ENCODE measurements at places on chromosomes 4 and X.

- DNase-seq: no peak
Measured at GRCh38 chr4:95651891-95652290, 103.1 kb upstream of the UNC5C start.

DNA sequence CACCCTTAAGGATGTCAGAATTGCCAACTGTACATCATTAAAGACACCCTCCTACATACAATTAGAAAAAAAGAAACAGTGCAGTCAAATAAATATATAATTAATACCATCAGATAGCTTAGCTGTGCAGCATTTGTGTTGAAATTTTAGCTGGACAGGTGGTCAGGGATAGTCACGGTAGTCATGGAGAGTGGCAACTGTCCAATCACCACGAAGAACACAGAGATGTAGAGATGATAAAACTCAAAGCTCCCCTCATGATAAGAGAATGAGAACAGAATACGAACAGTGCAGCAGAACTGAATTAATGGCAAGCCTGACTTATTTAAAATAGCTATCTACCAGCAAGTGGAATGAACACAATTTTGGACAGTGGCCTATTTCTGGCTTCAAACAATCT, 27.2 kb downstream of the SLC39A8 start:
- no peak for DNase-seq

GRCh38 chrX:152926279-152926678, 28.4 kb downstream of the ZNF185 start:
- no peak for DNase-seq

DNA sequence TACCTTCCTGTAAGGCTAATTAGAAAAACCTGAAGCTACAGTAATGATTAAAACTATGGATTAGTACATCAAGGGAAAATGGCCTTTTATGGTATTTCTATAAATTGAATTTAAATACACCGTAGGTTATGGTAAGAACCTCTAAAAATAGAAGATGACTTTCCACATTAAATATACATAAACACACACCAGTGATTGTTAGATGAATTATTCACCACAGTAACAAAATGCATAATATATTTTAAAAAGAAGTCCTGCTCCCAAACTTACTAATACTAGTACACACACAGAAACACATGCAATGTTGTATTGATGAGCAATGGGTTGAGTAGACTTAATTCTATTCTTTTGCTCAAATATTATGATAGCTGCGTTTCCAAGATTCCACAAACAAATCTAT, 277.9 kb upstream of the ANKRD50 start:
- no peak for DNase-seq

GRCh38 chr4:99652596-99653436, 4.8 kb downstream of the C4orf54 start:
- no peak for DNase-seq

DNA sequence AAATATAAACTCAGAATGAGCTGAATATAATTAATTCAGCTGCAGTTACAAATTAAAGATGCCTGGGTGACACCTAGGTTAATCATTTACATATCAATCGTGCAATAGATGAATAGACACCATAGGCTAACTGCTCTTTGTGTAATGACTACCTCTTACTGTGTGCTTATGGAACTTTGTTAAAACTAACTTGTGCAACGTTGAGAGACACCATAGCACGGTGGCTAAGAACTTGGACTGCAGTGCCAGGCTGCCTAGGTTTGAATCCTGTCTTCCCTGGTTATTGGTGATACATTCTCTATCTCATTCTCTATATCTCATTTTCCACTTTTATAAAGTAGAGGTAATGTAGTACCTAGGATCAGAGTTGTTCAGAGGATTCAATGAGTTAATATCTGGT, 46.9 kb downstream of the SMAD1 start:
- DNase-seq: no peak

DNA sequence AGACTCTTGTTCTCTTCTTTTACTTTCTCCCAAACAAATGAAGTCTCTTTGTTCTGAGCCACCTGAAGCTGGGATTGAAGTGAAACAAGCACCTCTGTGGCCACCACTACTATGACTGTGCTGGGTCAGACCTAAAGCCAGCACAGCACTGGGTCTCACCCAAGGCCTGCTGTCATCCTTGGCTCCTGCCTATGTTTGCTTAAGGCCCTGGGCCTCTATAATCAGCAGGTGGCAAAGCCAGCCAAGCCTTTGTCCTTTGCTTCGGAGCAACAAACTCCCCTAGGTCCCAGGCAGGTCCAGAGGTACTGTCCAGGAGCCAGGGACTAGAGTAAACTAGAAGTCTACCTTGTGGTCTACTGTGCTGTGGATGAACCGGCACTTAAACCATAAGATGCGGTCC, 220.6 kb upstream of the ARSJ start:
- DNase-seq: no peak

- no peak for DNase-seq
Measured at GRCh38 chr4:139208404-139208945, 31.5 kb upstream of the ELF2 start.

- DNase-seq: no peak
Measured at GRCh38 chr4:186227221-186227620, at the start of gene KLKB1. Gene KLKB1 (plus strand): TSS chr4:186227507. CDS start chr4:186228196, 689 bp downstream.

DNA sequence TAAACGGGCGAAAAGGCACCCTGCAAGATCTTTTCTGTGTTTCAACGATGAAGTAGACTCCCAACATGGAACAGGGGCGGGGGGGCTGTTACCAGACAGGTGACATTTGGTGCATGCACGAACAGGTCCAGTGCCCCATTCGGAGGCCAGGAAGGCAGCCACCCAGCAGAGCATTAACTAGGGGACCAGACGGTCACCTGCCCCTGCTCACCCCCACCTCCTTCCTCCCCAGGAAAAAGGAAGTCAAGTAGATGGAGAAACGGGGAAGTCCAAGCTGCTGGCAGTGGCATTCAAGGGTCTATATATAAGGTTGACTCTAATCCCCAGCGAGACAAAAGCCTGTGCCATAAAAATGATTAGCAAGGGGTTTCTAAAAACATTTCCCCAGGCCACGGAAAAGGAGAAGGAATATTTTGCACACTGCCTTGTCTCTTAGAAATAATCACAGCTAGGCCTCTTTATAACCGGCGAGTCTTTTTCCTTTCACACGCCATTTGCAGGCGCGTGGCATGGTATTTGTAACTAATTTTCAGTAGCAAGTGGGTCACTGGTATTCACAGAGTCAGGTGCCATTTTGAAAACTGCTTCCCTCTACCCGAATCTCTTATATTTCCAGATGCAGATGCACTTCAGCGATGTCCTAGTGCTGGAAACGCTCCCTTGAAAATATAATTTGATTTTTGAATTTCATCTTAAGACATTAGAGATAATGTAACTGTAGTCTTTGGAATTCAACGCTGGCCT, 1.2 kb upstream of the TMSB4X start:
- no peak for DNase-seq

DNA sequence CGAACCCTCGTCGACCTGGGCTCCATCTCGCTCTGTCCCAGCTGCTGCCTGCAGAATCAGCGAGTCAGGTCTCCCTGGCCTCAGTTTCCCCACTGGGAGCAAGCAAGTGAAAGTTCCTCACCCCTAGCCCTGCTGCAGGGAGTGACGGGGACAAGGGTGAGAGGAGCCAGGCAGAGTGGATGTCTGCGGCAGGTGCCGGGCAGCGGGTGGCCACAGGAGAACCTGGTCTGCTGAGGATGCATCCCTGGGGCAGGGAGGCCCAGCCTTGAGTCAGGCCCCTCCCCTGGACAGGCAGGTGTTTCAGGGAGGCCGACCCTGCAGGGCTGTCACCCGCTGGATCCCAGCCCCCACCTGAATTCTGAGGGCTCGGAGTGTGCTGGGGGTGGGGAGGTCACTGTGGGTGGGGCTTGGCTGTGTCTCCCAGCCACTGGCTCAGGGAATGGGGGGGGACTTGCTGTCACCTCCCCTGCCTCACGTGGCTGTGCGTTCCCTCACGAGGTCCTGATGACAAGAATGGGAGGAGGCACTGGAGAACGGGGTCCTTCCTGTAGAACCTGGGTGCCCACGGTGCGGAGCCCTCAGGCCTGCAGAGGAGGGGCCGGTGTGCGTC, 33.2 kb downstream of the LRPAP1 start:
- DNase-seq: no peak

GRCh38 chrX:41921492-41922430, 1.6 kb downstream of the CASK start:
- no peak for DNase-seq

- no peak for DNase-seq
Measured at GRCh38 chr4:85092536-85092935, 126.0 kb upstream of the WDFY3 start.

DNA sequence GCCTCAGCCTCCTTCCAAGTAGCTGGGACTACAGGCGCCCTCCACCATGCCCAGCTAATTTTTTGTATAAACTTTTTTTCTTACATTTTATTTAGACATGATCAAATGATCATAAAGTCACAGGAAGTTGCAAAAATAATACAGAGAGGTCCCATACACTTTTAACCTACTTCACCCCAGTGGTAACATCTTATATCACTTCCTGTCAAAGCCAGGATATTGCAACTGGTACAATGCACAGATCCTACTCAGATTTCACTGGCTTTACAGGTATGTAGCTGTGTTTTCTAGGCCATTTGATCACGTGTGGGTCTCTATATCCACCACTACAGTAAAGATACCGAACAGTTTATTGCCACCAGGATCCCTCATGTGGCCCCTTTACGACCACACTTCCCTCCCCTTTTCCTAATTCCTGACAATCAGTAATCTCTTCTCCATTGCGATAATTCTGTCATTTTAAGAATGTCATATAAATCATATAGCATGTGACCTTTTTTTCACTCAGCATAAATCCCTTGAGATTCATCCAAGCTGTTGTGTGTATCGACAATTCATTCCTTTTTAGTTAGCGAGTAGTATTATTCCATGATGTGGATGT, 18.0 kb downstream of the RPS6KA3 start:
- no peak for DNase-seq

DNA sequence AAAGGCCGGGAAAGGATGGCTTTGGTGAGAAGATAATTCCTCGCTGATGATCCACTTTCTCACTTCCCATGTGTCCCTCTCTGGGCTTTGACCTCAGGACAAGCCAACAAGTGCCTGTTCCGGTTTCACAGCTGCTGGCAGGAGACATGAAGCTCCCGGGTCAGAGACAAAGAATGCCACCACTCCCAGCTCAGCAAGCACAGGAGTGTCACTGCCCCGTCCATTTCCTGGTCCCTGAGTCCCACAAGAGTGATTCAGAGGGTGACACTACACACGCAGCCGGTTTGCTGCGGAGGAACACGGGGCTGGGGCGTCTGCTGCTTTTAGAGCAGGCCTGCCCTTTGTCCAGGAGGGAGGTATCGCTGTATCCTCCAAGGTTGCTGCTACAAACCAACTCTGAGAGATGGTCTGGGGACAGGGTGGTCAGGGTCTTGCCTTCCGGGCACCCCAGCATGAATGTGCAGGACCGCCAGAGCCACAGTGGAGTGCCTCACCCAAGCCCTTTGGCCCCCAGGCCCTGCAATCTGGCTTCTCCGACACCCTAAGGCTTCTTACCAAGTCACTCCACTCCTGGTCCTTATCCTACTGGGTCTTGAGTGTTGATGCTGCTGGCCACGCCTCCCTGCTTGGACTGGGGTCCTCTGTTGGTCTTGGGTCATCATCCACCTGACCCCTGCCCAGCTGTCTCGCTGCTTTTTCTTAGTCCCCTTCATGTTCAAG, 49.5 kb downstream of the CPZ start:
- DNase-seq: no peak

- DNase-seq: no peak
Measured at GRCh38 chr4:2891294-2891693, 47.6 kb downstream of the ADD1 start.
